ENCODE measurements at places on chromosomes 13 and 19.

DNA sequence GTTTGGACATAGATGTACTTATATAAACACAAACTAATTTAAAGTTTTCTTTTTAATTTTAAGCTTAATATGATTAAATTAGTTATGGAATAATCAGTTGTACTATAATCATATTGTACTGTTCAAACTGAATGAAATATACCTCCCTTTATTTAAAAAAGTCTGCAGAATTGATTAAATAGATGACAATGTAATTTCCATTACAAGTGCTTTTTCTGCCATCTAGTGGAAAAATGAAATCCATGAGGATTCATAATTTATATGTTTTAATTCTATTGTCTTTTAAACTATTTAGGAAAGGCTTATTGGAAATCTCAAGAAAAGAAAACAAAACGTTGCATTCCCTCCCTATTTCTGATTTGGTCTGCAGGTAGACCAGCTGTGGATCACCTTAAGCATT lies 30.9 kb downstream of the MZT1 start:
- DNase-seq: no peak

DNA sequence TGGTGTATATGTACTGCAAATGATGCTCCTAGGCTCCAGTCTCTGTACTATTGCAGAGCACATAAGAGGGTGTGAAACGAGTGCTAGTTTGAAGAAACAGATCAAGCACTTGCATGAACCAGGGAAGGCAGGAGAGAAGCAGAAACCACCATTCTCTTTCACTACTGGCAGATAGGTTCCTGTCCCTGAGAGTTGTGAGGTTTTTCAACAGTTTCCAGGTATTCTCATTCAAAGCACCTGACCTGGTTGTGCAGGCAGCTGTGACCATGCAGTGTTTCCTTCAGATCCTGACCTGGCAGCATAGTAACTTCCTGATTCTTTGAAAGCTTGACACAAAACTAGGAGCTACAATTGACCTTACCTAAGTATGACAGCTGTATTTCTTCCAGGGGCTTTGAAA lies 164.9 kb downstream of the UFM1 start:
- no peak for DNase-seq

DNA sequence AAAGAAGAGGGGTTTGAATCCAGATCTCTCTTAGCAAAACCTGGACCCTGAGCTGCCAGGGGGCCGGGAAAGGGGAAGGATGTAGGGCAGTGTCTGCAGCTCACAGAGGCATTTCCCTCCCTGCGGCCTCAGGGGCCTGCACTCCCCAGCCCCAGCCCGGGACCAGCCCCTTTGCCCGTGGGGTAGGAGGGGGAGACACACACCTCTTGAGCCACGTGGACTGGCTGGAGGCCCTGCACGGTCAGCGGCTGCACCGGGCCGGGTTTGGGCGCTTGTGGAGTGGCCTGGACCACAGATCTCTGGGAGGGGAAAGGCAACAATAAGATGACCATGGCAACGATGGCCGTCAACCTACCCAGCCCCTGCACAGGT lies 26.9 kb downstream of the RFX1 start:
- DNase-seq: no peak

GRCh38 chr13:35387682-35388250 lies 88.7 kb downstream of the MAB21L1 start:
- no peak for DNase-seq

DNA sequence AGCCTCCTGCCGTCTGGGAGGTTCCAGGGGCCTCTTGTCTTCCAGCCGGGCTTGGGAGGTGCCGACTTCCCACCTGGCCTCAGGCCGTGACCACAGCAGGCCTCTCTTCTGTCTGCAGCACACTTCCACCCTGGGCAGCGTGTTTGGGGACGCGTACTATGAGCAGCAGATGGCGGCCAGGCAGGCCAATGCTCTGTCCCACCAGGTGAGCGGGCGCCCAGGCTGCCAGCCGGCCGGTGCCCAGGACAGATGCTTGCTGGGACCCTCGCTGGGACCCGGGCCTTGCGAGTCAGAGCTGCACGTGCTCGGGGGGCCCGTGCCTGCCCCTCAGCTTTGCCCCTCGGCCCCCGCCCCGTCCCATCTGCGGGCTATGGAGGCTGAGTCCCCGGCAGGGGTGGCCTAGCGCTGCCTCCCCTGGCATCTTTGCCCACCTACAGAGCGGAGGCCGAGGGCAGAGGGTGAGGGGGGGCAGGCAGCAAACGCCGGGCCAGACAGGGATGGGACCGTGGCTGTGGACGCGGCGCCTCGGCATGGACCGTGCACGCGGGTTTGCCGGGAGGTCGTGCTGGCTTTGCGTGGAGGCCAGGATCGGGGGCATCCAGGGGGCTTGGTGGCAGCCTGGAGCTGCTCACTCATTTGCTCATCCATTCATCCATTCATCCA lies 16.2 kb downstream of the COMP start:
- no peak for DNase-seq

Measured in stimulated activated CD8-positive, alpha-beta memory T cell treated with anti-CD3 and anti-CD28 coated beads, Interleukin-4, amount 100 ng/mL, for 48 hours (primary cell).